Amygdala (tissue), 56 donors: ENCODE measurements at places on chromosomes 4 and X.
A peak's percentile ranks its signal among the peaks of the same experiment; 100 is the strongest.

DNA sequence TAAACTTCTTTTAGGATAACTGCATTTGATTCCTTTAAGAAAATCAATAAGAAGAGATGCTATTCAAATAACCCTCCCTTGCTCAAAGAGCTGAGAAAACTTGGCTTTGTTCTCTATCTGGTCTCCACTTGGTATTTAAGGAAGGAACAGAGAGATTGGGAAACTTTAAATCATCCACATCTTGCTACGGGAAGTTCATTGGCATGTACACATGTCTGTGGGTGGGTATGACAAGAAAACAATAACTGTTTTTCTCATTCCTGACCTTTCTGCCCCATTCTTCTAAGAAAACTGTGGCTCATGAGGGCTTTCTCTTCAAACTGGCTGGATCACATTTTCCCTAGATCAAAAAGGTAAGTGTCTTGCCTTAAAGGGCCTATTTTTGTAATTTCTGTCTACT, 6.0 kb downstream of the SEL1L3 start:
- DNase-seq = no peak

DNA sequence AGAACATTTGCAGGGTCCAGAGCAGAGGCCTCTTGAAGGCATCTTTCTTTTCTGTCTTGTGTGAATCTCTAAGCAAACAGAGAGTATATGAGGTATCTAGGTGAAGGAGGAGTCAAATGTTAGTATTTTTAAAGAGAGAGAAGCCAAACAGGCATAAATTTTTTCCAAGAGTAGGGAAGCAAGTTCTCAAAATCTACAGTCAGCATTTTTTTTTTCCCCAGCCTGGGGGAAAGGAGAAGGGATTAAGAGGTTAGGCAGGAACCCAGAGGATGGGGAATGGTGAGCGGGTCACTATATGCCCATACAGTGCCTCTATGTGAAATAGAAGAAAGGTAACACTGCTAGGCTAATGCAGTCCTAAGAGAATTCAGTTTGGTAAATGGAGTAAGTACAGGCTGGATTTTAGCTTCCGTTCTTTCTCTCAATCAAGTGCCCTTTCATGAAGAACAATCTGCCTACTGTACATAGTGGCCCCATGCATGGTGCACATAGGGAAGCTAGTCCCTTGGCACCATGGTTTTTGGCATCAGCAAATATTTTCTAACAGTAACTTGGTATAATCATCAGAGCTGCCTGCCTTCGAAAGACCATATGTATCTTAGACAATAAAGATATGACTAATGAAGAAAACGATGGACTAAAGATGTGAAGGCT, 163.1 kb upstream of the MAB21L2 start:
- DNase-seq = no peak

GRCh38 chrX:71919431-71919830, 8.8 kb downstream of the NHSL2 start:
- DNase-seq = no peak

GRCh38 chr4:75229806-75230570, 284.2 kb downstream of the RCHY1 start:
- no peak for DNase-seq

DNA sequence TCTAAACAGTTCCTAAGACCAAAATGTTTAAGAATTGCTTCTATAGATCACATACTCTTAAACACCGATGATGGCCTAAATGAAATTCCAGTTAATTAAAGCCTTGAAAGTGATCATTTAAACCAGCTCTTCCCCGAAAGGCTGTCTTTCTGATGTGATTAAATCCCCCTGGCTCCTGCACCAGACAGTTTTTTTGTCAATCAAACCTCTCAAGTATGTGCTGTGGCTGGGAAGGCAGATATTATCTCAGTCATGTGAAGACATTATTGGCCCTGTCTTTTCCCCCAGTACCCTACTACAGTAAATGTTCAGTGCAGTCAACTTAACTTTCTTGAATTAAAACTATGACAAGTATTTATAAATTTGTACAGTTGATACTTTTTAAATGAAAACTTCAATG, 121.0 kb upstream of the MYOZ2 start:
- no peak for DNase-seq

GRCh38 chr4:53558065-53558801, 33.1 kb downstream of the LNX1 start:
- DNase-seq = peak; percentile 64
